ENCODE measurements at places on chromosomes 11 and 22.

DNA sequence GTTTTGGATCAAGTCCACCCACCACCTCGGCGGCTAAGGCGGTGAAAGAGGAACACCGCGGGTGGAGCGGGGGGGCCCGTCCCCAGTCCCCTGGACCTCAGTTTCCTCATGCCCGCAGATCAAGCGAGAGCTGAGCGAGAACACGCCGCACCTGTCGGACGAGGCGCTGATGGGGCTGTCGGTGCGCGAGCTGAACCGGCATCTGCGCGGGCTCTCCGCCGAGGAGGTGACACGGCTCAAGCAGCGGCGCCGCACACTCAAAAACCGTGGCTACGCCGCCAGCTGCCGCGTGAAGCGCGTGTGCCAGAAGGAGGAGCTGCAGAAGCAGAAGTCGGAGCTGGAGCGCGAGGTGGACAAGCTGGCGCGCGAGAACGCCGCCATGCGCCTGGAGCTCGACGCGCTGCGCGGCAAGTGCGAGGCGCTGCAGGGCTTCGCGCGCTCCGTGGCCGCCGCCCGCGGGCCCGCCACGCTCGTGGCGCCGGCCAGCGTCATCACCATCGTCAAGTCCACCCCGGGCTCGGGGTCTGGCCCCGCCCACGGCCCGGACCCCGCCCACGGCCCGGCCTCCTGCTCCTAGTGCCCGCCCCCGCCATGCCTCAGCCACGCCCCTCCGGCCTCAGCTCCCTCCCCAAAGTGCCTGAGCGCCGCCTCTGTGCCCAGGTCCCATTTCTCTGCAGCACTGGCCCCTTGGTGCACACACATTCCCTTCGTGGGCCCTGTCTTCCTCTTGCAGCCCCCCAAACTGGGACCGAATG is 12.7 kb downstream of the MAFF start:
- DNase-seq, result peak; percentile 53

- no peak for DNase-seq
Observed at GRCh38 chr22:17098379-17098819, 13.6 kb downstream of the IL17RA start.

- DNase-seq, result no peak
Observed at GRCh38 chr22:24559471-24559870, 3.7 kb downstream of the SNRPD3 start.

GRCh38 chr22:29391546-29391945 is 3.2 kb upstream of the AP1B1 start:
- DNase-seq, result no peak

DNA sequence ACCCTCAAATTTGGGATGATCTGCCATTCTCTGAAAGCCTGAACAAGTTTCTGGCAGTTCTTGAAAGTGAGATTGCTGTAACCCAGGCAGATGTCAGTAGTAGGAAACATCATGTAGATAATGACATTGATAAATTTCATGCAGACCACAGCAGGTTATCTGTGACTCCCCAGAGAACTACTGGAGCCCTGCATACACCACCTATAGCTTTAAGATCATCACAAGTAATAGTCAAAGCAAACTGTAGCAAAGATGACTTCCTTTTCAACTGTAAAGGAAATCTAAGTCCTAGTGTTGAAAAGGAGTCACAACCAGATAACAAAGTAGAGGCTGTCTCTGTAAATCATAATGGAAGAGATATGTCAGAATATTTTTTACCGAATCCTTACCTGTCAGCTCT is 31.0 kb downstream of the DDIAS start:
- no peak for DNase-seq

GRCh38 chr22:29442976-29443375 is 4.6 kb downstream of the RFPL1 start:
- DNase-seq, result no peak

- DNase-seq, result no peak
Observed at GRCh38 chr11:4092026-4092425, 2.6 kb upstream of the RRM1 start.

DNA sequence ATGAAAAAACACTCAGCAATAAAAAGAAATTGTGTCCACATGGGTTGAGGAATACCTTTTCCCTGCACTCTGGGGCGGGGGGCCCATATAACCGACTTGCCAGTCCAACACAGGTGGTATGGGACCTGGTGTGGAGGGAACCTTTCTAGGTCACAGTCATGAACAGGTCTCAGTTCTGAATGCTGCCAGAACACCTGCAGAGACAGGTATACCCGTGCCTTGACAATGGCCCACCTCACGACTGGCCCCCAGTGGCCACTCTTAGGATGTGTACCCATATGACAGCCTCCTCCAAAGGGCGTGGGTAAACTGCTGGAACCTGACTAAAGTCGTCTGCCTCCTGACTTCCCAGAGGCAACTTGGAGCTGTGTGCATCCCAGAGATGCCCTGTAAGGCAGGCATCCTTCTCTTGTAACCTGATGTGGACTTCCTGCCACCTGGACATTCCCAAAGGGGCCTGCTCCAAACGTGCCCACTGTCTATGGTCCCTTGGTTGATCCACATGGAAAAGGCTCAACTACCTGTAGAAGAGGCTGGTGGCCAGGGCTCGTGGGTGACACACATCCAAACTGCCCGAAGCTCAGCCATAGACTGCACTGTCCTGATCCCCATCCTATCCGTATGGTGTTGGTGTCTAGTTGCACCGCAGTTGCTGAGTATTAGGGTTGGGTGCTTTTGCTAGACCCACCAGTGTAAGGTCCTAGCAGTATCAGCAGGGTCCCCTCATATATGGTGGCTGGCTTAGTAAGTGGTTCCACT is 859.3 kb downstream of the BRD1 start:
- DNase-seq, result peak; percentile 60

DNA sequence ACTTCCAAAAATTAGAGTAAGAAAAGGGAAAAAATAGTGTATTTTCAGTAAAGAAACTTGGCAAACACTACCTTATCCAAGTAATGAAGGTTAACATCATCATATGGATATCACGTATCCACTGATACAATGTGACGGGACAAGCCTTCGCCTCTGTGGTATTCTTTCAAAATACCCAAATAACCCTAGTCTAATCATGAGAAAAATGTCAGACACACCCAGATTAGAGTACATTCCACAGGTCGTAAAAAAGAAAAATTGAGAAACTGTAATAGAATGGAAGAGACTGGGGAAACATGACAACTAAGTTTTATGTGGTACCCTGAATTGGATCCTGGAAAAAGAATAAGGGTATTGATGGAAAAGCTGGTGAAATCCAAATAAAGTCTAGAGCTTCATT is 48.9 kb downstream of the NARS2 start:
- no peak for DNase-seq

GRCh38 chr11:70252844-70253243 is 17.6 kb upstream of the PPFIA1 start:
- no peak for DNase-seq

Measured in urothelium cell line (cell line).